HFF-Myc (cell line): ENCODE measurements at places on chromosomes 5 and 9.

- DNase-seq = no peak
These were observed 30.3 kb downstream of the MELK start for GRCh38 chr9:36603006-36603405.

GRCh38 chr5:154967421-154968024, 26.6 kb downstream of the MRPL22 start:
- no peak for DNase-seq

DNA sequence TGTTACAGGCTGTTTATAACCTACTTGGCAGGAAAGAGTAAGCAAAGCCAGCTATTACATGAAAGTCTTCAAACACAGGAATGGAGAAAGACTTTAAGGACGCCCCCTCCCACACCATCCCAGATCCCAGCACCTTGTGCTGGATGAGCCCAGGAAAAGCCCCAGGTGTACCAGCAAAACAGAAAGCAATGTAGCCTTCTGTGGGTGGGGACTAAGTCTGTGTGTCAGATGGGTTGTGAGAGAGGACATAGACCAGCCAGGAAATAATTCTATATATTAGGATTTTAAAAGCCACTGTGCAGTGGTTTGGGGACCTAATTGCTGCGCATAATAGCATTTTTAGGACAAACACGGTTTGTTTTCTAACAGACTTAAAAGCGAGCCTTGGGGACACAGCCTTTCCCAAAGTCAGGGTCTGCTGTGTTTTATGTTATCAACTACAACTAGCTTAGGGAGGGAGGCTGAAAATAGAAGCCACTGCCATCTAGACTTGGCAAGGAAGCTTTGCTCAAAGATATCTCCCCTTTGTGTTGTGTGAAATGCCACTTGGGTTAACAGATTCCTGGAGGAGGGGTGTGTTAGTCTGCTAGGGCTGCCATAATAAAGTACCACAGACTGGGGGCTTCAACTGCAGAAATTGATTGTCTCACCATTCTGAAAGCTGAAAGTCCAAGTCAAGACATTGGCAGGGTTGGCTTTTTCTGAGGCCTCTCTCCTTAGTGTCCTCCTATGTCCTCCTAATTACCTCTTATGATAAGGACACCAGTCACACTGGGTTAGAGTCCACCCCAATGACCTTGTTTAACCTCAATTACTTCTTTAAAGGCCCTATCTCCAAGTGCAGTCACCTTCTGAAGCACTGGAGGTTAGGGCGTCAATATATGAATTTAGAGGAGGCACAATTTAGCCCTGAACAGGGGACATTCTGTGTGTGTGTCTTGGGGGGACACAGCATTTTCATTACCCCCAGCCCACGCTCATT, 17.2 kb upstream of the UBE2QL1 start:
- DNase-seq = no peak

- no peak for DNase-seq
These were observed 256.5 kb upstream of the NFIL3 start for GRCh38 chr9:91680106-91680505.

GRCh38 chr5:63473335-63473967, 488.8 kb downstream of the HTR1A start:
- DNase-seq = no peak

DNA sequence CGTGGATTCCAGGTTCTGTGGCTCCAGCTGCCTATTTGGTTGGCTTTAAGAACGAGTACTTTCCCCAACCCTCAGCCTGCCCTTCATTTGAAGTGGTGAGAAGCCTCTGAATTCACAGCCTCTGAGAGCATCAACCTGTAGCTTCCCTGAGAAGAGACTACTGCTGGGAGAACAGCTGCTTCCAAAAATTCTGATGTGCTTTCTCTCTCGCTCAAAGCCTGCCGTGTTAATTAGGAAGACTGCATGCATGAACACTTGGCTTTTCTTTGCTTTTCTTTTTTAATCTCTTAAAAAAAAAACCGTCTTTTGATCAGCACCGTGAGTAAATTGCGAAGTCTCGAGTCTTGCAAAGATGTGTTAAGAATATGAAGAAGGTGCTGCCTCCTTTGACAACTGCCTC, 153.4 kb upstream of the MAP1B start:
- no peak for DNase-seq

DNA sequence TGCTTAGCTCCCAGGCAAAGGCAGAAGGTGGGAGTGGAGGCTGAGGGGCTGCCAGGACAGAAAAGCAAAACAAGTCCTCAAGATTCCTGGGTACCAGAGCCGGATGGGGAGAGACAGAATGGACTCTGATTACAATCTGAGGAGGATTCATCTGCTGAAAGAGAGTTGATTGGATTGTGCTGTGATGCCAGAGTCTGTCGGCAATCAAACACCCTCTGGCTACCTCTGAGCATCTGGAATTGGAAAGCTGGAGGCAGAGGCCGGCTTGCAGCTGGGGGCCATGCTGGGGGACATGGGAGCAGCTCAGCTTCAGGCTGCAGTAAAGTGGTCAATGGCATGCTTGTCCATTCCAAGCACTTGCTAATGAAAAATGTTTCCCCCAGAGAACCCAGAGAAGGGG, 59.3 kb downstream of the ASTN2 start:
- no peak for DNase-seq

DNA sequence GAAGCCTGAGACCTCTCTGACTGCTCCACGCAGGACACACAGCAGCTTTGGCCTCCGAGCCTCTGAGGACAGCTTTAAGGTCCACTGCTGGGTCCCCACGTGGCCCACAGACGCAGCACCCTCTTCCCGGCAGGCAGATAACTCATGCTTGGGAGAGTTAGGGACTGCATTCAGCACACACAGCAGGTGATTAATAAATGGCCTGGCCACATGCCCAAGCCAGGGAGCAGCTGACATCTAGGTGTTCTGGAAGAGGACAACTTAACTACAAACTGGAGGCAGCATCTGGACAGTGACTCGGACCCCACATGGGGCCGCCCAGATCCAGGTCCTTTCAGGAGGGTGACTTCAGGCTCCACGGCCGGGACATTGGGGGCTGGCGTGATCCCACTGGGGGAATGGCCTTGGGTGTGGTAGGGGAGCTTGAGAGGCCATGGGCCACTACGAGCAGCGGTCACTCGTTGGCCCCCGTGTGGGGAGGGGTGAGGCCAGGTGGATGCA, 11.3 kb downstream of the NINJ1 start:
- DNase-seq = no peak
